ENCODE measurements at places on chromosomes 5 and 9.

DNA sequence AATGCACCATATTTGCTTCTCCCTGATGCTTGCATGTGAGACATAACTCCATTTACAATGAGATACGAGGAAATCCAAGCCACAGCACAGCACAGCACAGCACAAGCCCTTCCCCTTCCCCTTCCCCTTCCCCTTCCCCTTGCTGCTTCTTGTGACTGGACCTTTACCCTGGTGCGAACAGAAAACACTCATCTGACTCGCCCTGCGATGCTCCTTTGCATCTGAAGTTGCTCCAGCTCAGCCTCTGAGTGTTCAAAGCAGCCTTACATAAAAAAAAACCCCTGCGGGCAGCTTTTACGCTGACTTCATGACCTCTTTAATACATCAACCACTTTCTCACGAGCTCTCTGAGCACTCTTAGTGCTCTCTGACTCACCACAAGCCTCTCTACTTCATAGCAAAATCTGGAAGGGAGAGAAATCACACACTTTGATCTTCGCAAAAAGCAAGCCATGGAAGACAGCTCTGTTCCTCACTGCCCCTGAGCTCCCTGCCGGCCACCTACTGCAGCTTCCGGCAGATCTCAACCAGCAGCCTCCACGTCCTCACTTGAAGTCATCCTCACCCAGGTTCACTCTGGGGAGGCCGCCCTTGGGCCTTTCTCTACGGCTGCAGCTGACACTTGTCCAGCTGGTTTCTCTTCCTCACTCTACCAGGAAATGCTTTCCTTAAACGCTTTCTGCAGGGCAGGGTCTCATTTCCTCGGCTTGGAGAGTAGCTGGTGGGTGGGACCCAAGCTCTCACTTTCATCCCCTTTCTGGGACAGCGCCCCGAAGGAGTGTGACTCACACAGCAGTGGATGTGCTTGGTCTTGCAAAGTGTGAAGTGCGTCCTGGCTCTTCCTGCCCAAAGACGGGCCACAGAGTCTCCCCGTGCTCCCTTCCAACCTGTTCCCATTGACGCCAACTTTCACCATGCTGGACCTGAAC lies 5.3 kb downstream of the SLC34A1 start:
- DNase-seq = no peak

DNA sequence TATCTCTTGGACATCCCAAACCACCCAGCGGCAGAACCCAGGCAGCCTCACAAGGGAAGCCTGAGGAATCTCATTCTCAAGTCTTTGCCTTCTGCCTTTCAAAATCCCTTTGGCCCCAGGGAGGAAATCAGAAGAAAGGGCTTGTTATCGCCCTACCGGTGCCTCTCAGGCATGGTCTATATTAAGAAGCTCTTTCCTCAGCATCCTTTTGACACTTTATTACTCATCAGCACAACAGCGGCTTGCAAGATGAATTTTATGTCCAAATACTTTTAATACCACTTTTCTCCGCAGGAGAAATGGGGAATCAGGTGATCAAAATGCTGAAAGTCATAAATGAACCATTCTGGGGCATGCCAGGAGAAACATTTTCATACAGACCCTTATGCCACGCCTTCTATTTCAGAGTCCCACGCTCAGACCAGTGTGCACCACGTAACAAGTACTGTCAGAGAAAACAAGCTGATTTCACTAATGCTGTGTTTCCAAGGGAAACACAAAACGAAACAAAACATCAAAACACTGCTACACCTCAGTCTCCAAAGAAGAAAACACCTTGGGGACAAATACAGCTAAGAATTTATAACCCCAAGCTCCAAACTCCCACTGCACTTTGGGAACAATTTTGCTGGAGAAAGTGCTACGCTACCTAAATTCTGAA lies 30.0 kb downstream of the RAPGEF1 start:
- DNase-seq = peak; percentile 69

- no peak for DNase-seq
Observed at GRCh38 chr5:36389245-36389644, 87.5 kb upstream of the RANBP3L start.

- no peak for DNase-seq
Observed at GRCh38 chr9:87657893-87658292, 68.0 kb upstream of the CTSL start.

DNA sequence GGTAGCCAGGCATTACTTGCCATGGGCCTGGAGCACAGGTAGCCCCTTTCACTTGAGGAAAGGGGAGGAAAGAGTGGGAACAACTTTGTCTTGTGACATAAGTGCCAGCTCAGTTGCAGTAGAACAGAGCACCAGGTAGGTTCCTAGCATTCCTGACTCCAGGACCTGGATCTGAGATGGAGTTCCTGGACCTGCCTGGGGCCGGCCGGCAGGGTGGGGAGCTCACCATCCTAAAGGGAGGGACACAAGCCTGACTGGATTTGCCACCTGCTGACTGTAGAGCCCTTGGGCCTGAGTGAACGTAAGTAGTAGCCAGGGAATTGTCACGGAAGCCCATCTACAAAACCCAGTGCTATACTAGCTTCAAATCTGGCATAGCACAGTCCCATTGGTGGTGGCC lies 653.3 kb upstream of the CDH6 start:
- DNase-seq = no peak

Measured in psoas muscle (tissue), 8 donors.